ENCODE measurements at places on chromosomes 13 and 19.

GRCh38 chr19:55704494-55705245 lies 29.6 kb downstream of the EPN1 start:
- no peak overlapping the region for H3K27ac ChIP-seq
- no peaks in the 10 kb centered on the region for H3K4me1 ChIP-seq
- DNase-seq = peak; percentile 24
- H3K27me3 ChIP-seq = no peaks in the 10 kb centered on the region

- peak within 1 kb of the TSS; percentile 93 for H3K27ac ChIP-seq
- H3K4me3 ChIP-seq = peak within 1 kb of the TSS; percentile 88
- peaks cover 24% of the 10 kb centered on the region for H3K36me3 ChIP-seq
- H3K4me1 ChIP-seq = peaks cover 52% of the 10 kb centered on the region
- peak; percentile 97 for DNase-seq
These were observed at the start of gene DEDD2 for GRCh38 chr19:42217520-42218437. Gene DEDD2, minus strand, starts transcription at chr19:42217677. Its CDS starts 670 bp downstream, at chr19:42217007.

- no peak overlapping the region for H3K27ac ChIP-seq
- H3K4me3 ChIP-seq = no peak overlapping the region
- peaks cover 10% of the 10 kb centered on the region for H3K4me1 ChIP-seq
- no peaks in the 10 kb centered on the region for H3K27me3 ChIP-seq
- no peak for DNase-seq
- no peaks in the 10 kb centered on the region for H3K36me3 ChIP-seq
These were observed 120.9 kb upstream of the TSC22D1 start for GRCh38 chr13:44697058-44697457.

DNA sequence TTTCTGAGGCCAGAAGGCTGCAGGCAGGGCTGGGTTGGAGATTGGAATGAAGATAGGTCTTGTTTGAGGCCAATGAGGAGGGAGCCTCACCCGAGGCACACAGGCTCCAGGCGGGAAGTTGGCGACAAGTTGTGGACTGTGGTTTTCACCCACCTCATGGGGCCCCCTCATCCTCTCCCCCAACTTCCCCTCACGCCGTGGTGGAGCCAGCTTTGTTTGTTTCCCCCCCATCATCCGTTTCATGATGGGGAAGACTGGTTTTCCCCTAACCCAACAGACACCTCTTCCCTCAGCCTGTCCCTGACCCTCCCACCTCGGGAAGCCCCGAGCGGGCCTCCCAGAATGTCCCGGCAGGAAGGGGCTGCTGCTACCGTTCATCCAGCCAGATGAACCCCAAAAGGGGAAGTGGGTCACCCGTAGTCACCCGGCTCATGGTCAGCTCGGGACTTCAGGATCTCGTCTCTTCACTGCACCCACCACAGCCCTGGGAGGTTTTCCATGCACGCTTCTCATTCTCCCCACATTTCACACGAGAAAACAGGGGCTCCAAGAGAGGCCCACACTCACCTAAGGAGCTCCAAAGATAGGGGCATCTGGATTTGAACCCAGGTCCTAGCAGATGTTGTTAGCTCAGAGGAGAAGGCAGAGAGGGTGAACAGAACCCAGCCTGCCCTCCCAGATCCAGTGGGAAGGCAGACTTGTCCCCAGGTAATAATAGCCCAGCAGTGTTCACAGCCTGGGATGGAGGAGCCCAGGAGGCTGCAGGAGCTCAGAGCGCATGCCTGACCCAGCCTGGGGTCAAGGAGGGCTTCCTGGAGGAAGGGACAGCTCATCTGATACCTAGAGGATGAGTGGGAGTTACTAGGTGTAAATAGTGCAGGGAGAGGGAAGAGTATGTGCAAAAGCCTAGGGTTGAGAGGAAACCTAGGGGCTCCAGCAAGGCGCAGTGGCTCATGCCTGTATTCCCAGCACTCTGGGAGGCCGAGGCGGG lies 23.5 kb downstream of the CEACAM16 start:
- no peaks in the 10 kb centered on the region for H3K36me3 ChIP-seq
- H3K27ac ChIP-seq = no peak overlapping the region
- DNase-seq = no peak
- H3K27me3 ChIP-seq = no peaks in the 10 kb centered on the region

GRCh38 chr13:102376318-102376717 lies 25.5 kb downstream of the FGF14 start:
- no peaks in the 10 kb centered on the region for H3K27me3 ChIP-seq
- DNase-seq = no peak
- H3K36me3 ChIP-seq = no peaks in the 10 kb centered on the region
- H3K4me3 ChIP-seq = no peak overlapping the region
- H3K27ac ChIP-seq = no peak overlapping the region

DNA sequence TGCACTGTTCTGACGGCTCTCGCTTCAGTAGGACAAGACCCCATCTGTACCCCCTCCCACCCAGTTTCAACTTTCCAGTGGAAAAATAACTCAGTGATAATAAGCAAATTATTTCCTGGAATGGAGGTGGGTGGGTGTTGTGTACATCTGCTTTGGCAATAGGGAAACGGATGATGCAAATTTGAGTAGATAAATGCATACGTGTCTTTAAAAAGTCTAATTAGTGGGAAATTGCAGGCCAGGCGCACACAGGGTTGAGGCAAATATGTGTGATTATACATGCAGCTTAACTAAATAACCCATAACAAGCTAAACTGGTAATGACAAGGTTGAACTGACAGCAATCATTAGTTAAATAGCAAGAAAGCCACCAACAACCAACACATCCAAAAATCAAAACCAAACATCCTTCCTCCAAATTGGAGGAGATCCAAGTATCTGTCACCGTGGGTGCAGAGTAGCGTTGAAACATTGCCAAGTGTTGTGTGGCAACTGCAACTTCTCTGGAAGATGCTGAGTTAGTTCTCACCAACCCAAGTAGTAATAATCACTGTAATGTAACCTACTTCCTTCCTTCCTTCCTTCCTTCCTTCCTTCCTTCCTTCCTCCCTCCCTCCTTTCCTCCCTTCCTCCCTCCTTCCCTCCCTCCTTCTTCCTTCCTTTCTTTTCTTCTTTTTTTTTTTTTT lies 54.6 kb downstream of the TRPM4 start:
- H3K36me3 ChIP-seq = peaks cover 27% of the 10 kb centered on the region
- no peaks in the 10 kb centered on the region for H3K4me1 ChIP-seq
- no peak overlapping the region for H3K4me3 ChIP-seq
- no peak for DNase-seq
- no peak overlapping the region for H3K27ac ChIP-seq

GRCh38 chr19:15495151-15495550 lies 13.2 kb upstream of the CYP4F22 start:
- H3K27ac ChIP-seq = no peak overlapping the region
- no peak for DNase-seq
- H3K4me3 ChIP-seq = no peak overlapping the region
- no peaks in the 10 kb centered on the region for H3K4me1 ChIP-seq
- H3K36me3 ChIP-seq = no peaks in the 10 kb centered on the region

DNA sequence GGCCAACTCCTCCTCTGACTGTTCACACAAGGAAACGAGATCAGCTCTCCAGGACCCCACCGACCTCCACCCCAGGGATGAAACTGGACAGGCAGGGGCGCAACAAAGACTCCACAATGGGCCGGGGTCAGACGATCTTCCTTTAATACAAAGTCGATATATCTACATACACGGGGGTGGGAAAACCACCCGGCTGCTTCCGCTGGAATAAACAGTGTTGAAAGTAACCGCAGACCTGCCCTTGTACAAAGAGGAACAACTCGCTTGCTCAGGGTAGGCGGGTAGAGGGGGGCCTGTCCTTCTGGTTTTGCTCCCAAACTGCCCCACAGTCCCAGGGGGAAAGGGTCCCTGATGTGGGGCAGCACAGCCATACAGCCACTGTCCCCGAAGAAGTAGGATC lies 135.2 kb downstream of the PTPRS start:
- DNase-seq = no peak
- H3K36me3 ChIP-seq = peaks cover 42% of the 10 kb centered on the region
- no peaks in the 10 kb centered on the region for H3K27me3 ChIP-seq
- no peaks in the 10 kb centered on the region for H3K4me1 ChIP-seq

GRCh38 chr13:77386046-77386445 lies 59.2 kb upstream of the MYCBP2 start:
- no peak overlapping the region for H3K4me3 ChIP-seq
- peak overlapping the region; percentile 81 for H3K27ac ChIP-seq
- H3K27me3 ChIP-seq = no peaks in the 10 kb centered on the region

GRCh38 chr13:44399074-44399473 lies 25.4 kb downstream of the SERP2 start:
- H3K36me3 ChIP-seq = no peaks in the 10 kb centered on the region
- no peak overlapping the region for H3K27ac ChIP-seq
- DNase-seq = no peak
- no peaks in the 10 kb centered on the region for H3K27me3 ChIP-seq

GRCh38 chr19:703329-703650 lies 5.4 kb upstream of the PALM start:
- H3K4me1 ChIP-seq = no peaks in the 10 kb centered on the region
- no peaks in the 10 kb centered on the region for H3K36me3 ChIP-seq
- no peak overlapping the region for H3K27ac ChIP-seq
- H3K27me3 ChIP-seq = no peaks in the 10 kb centered on the region

GRCh38 chr13:96991072-96991471 lies 3.2 kb downstream of the OXGR1 start:
- no peak overlapping the region for H3K27ac ChIP-seq
- no peaks in the 10 kb centered on the region for H3K36me3 ChIP-seq
- no peak overlapping the region for H3K4me3 ChIP-seq
- DNase-seq = no peak

DNA sequence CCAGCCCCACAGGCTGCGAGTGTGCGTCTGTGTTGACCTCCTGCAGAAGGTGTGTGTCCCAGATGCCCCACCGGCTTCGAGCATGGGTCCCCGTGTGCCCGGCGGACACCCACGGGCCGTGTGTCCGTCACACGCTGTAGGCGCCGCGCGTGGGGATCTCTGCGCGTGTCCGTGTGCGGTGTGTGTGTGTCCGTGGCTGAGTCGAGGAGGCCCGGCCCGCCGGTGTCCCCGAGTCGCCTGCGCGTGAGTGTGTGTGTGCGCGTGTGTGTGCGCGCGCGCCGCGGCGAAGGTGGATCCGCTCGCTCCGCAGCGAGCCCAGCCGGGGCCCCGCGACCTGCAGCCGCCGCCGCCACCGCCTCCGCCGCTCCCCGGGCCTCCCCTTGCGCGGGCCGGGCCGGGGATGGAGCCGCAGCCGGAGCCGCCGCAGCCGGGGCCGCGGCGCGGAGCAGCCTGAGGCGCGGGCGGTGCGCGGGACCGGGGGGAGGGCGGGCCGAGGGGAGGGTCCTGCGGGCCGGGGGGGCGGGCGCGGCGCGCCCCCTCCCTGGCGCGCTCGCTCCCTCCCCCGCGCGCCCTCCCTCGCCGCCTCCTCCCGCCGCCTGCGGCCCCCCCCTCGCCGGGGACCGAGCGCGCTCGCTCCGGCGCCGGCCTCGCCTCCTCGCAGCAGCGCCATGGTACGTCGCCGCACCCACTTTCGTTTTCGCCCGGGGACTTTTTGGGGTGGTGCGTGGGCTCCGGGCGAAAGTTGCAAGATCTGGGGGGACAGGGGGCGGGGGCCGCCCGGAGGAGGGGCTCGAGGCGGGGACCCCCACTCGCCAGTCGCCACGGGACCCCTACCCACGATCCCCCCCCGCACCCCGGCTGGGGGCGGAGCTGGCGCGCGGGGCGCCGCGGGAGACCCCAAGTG lies 7.1 kb upstream of the NFIC start:
- peak; percentile 63 for DNase-seq
- no peaks in the 10 kb centered on the region for H3K27me3 ChIP-seq
- peak overlapping the region; percentile 100 for H3K27ac ChIP-seq
- H3K4me1 ChIP-seq = no peaks in the 10 kb centered on the region
- H3K36me3 ChIP-seq = no peaks in the 10 kb centered on the region
- peak overlapping the region; percentile 100 for H3K4me3 ChIP-seq

- no peaks in the 10 kb centered on the region for H3K36me3 ChIP-seq
- peaks cover 38% of the 10 kb centered on the region for H3K27me3 ChIP-seq
These were observed 9.1 kb upstream of the POP4 start for GRCh38 chr19:29596885-29597525.

DNA sequence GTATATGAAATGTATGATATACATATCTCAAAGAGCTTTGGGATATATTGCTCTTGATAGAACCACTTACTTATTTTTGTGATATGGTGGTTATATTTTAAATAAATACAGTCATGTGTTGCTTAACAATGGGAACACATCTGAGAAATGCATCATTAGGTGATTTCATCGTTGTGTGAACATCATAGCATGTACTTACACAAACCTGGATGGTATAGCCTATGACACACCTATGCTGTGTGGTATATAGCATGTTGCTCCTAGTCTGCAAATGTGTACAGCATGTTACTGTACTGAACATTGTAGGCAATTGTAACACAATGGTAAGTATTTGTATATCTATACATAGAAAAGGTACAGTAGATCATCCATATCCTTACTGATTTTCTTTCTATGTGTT lies 7.7 kb downstream of the RB1 start:
- DNase-seq = no peak
- peaks cover 5% of the 10 kb centered on the region for H3K36me3 ChIP-seq
- H3K4me1 ChIP-seq = peaks cover 2% of the 10 kb centered on the region
- H3K4me3 ChIP-seq = no peak overlapping the region
- H3K27me3 ChIP-seq = no peaks in the 10 kb centered on the region

- no peaks in the 10 kb centered on the region for H3K27me3 ChIP-seq
- H3K27ac ChIP-seq = no peak overlapping the region
- H3K4me1 ChIP-seq = no peaks in the 10 kb centered on the region
- H3K4me3 ChIP-seq = no peak overlapping the region
- H3K36me3 ChIP-seq = no peaks in the 10 kb centered on the region
- no peak for DNase-seq
These were observed 682.4 kb downstream of the UQCRFS1 start for GRCh38 chr19:28530406-28531035.

- no peaks in the 10 kb centered on the region for H3K27me3 ChIP-seq
- H3K36me3 ChIP-seq = no peaks in the 10 kb centered on the region
- no peak overlapping the region for H3K27ac ChIP-seq
- DNase-seq = peak; percentile 33
- H3K4me3 ChIP-seq = no peak overlapping the region
- H3K4me1 ChIP-seq = no peaks in the 10 kb centered on the region
These were observed 13.3 kb downstream of the PALM3 start for GRCh38 chr19:14048443-14049153.

DNA sequence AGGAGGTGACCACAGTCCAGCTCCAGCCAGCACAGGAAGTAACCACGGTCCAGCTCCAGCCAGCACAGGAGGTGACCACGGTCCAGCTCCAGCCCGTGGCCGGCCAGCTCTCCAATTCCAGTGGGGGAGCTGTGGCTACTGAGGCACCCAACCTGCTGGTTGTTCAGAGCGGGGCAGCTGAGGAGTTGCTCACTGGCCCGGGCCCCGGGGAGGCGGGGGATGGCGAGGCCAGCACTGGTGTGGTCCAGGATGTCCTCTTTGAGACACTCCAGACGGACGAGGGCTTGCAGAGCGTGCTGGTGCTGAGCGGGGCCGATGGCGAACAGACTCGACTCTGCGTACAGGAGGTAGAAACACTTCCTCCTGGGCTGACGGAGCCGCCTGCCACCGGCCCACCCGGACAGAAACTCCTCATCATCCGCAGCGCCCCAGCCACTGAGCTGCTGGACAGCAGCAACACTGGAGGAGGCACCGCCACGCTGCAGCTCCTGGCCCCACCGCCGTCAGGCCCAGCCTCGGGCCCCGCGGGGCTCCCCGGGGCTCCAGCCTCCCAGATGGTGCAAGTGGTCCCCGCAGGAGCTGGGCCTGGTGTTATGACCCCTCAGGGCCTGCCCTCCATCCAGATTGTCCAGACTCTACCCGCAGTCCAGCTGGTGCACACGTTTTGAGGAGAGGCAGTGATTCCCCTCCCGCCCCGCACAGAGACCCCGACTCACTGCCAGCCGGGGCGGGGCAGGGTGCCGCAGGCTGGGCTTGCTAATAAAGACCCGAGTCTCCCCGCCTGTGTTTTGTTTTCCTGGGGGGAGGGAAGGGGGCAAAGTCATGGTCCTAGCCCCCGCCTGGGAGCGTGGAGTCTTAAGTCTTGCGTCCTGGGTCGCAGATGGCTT lies 1.0 kb upstream of the NAT14 start:
- H3K4me1 ChIP-seq = peaks cover 21% of the 10 kb centered on the region
- no peak for DNase-seq
- no peak overlapping the region for H3K27ac ChIP-seq
- H3K27me3 ChIP-seq = peaks cover 52% of the 10 kb centered on the region
- peaks cover 35% of the 10 kb centered on the region for H3K36me3 ChIP-seq
- peak overlapping the region; percentile 55 for H3K4me3 ChIP-seq
